Stimulated activated CD4-positive, alpha-beta T cell treated with anti-CD3 and anti-CD28 coated beads, Interleukin-12 subunit alpha, Interleukin-12 subunit beta, amount 100 ng/mL, for 4 hours (primary cell): ENCODE measurements at places on chromosomes 7 and 10.
A peak's percentile ranks its signal among the peaks of the same experiment; 100 is the strongest.

DNA sequence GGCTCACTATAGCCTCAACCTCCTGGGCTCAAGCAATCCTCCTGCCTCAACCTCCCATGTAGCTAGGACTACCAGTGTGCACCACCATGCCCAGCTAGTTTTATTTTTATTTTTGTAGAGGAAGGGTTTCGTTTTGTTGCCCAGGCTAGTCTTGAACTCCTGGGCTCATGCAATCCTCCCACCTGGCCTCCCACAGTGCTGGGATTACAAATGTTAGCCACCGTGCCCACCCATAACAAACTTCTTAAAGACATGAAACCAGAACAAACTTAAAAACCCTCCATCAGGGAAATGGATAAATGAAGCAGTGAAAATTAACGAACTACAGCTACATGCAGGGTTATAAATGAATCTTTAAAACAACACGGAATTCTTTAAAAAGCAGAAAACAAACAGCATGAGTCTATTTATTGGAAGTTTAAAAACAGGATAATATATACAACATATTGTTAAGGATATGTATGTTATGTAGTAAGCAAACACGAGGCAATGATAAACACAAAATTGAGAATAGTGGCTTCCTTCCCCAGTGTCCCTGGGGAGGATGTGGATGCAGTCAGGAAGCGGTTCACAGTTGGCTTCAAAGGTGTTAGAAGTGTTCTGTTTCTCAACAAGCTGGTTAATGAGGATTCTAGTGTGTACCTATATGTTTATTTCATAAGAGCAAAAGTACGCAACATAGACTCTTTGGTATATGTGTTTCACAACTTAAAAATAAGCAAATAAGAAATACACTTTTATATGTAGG, 128.2 kb upstream of the IMMP2L start:
- DNase-seq = no peak

DNA sequence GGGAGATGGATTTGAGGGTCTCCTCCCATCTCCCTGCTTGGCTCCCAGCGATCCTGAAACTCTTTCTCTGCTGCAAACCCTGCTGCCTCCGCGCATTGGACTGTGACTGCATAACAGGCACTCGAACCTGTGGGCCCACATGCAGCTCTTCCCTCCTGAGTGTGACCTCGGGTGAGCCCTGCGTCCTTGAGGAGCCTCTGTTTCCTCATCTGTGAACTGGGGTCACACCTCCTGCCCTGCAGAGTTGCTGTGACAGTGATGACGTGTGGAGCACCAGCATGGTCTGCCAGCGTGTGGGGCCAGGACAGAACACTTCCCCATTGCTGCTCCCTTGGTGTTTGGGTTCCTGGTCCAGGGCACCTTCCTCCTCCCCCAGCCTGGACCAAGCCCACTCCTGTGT, 46.9 kb upstream of the PSMG3 start:
- no peak for DNase-seq

DNA sequence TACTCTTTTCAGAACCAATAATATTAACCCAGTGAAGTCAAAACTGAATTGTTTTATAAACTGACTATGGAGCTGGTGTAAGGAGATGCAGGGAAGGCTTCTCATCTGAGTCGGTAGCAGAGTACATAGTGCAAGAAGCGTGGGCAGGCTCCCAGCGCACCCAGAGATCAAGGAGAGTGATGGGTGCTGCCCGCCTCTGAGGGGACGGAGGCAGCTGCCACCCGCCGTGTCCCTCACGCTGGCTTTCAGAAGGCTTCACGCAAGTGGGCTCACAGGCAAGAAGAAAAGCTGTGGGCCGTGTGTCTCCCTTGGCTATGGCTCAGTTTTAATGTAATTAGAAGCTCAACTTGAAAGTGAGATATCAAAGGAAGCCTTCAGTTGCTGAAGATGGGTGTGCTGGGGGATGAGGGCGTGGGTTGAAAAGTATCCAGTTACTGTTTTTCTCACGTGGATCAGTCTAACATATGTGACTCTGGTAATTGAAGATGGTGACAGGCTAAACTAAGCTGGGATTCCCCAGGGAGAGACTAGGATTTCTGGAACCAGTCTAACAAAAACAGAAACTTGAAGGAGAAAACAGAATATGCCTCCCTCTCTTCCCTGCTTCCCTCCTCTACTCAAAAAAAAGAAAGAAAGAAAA, 159.9 kb downstream of the MGMT start:
- DNase-seq = no peak

GRCh38 chr10:58068809-58069208, 198.9 kb downstream of the IPMK start:
- DNase-seq = no peak

GRCh38 chr7:116942504-116942903, 10.8 kb upstream of the ST7 start:
- DNase-seq = no peak

DNA sequence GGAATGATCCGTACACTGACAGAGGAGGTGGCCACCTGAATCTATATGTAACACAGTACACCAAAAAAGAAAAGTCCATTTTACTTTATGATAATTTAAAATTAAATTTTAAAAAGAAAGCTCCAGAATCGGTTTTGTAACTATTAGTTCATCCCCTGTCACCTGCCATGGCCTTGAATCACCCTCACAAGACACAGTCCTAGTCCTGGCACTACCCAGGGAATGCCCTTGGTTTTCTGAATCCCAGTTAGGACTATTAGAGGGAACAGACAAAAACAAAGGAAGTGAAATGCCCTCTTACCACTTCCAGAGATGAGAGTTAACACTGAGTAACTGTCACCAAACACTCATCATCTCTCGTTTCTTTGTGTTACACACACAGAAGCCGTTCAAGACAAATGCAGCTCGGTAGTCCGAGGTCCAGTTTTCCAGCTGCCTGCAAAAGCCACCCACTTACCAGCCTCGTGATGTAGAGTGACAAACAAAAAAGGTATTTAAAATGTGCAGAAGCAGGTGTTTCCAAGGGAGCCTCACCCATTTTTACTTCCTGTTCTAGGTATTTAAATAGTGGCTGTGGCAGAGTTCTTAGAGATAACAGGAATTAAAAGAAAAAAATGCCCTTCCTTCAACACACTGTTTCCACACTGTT, 6.1 kb downstream of the PTPRN2 start:
- no peak for DNase-seq

DNA sequence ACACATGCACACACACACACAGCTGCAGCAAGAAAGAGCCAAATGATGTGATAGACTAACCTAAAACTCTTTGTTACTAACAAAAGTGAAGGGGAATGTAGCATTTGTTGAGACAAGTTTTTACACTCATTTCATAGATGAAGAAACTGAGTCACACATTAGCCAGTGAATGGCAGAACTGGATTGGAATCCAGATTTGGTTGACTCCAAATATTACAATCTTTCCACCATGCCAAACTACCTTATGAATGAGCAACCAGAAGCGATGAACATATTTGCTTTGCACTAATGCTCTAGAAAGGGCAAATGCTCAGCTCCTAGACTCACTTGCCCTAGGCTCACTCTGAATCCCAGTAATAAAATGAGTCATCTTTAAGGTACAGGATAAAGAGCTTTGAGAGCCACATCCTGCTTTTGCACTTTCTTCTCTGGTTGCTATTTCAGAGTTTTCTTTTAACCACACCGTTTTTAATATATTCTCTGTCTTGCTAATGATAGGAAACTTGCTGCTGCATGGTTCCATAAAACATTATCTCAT, 111.9 kb downstream of the GPAM start:
- no peak for DNase-seq

- no peak for DNase-seq
Measured at GRCh38 chr7:35748371-35748770, 52.5 kb upstream of the SEPTIN7 start.

GRCh38 chr10:13810568-13810967, 223.8 kb downstream of the PRPF18 start:
- no peak for DNase-seq

DNA sequence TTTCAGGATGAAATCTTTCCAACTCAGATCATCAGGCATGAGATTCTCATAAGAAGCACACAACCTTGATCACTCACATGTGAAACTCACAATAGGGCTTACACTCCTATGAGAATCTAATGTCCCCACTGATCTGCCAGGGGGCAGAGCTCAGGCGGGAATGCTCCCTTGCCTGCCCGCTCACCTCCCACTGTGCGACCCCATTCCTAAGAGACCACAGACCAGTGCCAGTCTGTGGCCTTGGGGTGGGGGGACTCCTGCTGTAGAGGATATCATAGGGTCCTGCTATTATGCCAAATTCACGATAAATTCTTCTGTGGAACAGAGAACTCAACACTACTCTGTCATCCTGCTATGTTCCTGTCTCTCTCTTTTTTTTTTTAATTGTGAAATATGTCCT, 5.2 kb upstream of the RASGEF1A start:
- no peak for DNase-seq

DNA sequence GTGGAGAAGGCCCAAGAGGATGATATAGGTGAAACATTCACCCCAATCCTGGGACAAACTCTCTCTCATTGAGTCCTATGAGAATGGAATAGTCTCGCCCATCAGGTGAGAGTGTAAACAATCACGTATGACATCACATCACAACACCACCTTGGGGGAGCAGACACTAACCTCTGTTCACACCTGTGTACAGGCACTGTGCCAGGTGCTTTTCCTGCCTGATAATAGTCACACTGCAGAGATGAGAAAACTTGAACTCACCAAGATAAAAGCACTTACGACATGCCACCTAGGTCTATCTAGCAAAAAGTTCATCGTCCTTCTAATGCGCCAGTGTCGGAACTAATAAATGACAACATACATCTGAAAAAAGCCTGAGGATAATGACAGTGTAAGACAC, 187.8 kb downstream of the FAM107B start:
- no peak for DNase-seq

DNA sequence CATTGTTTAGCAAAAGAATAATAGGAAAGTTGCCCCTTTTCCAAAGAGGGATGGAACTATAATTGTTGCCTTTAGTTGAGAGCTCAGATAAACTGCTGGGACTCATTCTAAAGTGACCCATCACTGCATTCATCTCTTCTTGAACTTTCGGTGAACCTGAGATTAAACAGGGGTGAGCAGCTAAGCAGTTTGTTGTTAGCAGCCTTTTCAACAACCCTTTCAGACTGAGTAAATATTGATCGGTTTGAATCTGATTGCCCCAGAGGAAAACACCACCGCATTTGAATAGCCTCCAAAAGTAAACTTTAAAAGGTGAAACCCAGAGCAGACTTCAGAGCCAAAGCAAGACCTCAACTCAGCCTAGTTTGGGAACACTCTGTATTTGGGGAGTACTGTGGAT, 4.7 kb downstream of the HOXA1 start:
- no peak for DNase-seq

GRCh38 chr7:157502701-157503111, 165.9 kb downstream of the DNAJB6 start:
- DNase-seq = peak; percentile 33

- no peak for DNase-seq
Measured at GRCh38 chr7:17408904-17409290, 110.4 kb downstream of the AHR start.

- no peak for DNase-seq
Measured at GRCh38 chr7:51222916-51223315, 93.7 kb downstream of the COBL start.

DNA sequence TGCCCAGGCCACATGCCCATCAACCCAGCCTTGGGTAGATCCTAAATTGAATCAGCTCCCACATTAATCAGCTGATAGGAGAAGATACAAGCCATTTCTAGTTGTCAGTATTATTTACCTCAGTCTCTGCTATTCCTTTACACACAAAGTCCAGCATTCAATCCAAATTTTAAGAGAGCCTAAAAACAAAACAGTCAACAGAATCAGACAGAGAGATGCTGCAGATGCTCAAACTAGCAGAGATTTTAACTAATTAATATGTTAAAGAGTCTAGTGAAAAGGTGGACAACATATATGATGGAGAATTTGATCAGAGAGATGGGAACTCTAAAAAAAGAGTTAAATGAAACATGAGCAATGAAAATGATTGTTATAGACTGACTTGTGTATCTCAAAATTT, 14.4 kb upstream of the IL15RA start:
- DNase-seq = no peak

GRCh38 chr10:30722956-30723620, 93.5 kb upstream of the LYZL2 start:
- no peak for DNase-seq

GRCh38 chr10:84599254-84599653, 270.9 kb downstream of the CCSER2 start:
- DNase-seq = no peak

DNA sequence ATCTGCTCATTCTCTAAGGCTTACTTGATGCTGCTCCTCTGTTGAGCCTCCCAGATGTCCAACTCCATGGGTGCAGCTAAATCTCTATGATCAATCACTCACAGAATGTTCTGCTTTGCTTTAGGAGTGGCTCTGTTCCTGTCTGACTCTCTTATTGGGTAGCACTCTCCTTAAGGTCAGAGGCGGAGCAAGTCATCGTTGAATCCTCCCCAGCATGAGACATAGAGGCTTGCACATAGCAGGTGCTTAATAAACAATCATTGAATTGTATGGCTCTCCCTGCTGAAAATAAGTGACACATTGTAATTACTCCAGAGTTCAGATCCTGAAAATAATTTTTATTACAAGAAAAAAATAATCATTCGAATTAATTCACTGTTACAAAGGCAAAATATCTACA, 69.7 kb downstream of the NPS start:
- DNase-seq = no peak

DNA sequence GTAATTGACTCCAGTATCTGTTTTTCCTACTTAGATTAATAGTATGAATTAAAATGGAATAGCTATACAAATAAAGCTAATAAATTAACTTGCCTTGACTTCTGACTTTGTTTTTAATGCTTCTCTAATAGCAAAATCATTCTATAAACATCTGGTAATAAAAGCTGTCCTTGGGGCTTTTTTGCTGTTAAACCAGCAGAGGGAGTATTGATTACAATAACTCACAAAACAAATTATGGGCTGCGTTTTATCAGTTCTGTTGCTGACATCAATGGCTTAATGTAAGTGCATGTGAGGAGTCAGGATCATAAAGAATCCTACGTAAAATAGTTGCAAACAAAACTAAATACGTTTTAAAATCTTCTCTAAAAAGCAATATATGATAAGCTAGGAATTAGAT, 667.8 kb downstream of the PCDH15 start:
- DNase-seq = no peak

GRCh38 chr10:121696854-121697253, 98.6 kb upstream of the FGFR2 start:
- DNase-seq = peak; percentile 7

- DNase-seq = no peak
Measured at GRCh38 chr7:23454881-23455526, 15.3 kb downstream of the IGF2BP3 start.

DNA sequence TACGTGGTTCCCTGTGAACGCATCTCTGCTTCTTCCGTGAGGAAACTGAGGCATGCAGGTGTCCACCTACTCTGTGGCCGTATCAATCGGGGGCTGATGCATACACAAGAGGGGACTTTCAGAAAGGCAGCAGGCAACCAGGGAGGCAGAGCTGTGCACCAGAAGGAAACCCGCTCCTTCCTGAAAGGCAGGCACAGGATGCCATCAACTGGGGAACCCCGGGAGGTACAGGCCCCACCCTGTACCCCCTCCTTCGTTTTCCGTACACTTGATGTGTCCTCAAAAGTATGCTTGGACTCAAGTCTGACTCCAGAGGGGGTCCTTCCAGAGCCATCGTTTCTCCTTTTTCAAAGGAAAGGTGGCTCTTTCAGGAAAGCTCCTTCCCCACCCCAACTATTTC, 59.5 kb downstream of the ASB13 start:
- DNase-seq = no peak
